Epithelial cell of umbilical artery (primary cell): ENCODE measurements at places on chromosomes 7 and 10. TPM values are rescaled to one million over a fixed set of nuclear protein-coding genes. Genes with fewer than 3 reads are reported as not detected.

ARHGEF35 gene
- total RNA-seq, result 0.32 and 0.91 TPM in 2 replicates

VIPR2 gene
- not detected in 2 replicates for total RNA-seq

PAOX gene
- total RNA-seq, result 6.4 and 9.1 TPM in 2 replicates

GPC2 gene
- total RNA-seq, result 6.8 and 7.0 TPM in 2 replicates

HMX2 gene
- total RNA-seq, result not detected in 2 replicates

IL2RA gene
- total RNA-seq, result not detected in 2 replicates

HTRA1 gene
- 31.6 and 93.9 TPM in 2 replicates for total RNA-seq

AEBP1 gene
- total RNA-seq, result 4.7 and 5.8 TPM in 2 replicates

VAX1 gene
- total RNA-seq, result not detected in 2 replicates

CALD1 gene
- 248 and 255 TPM in 2 replicates for total RNA-seq

VSTM4 gene
- under 0.01 and 0.32 TPM in 2 replicates for total RNA-seq

ZNF804B gene
- not detected in 2 replicates for total RNA-seq

TMEM184A gene
- total RNA-seq, result 0.65 TPM in 1 of 2 replicates, not detected in the other

SPDYE11 gene
- not detected in 2 replicates for total RNA-seq

CYP2C19 gene
- not detected in 2 replicates for total RNA-seq

FGFR2 gene
- total RNA-seq, result 0.30 and 0.32 TPM in 2 replicates

RPEL1 gene
- total RNA-seq, result 0.32 TPM in 1 of 2 replicates, not detected in the other

COL13A1 gene
- 15.6 and 37.2 TPM in 2 replicates for total RNA-seq

C10orf53 gene
- total RNA-seq, result not detected in 2 replicates

AKR1B1 gene
- total RNA-seq, result 128 and 161 TPM in 2 replicates

DEPP1 gene
- total RNA-seq, result 191 and 220 TPM in 2 replicates
